Activated naive CD4-positive, alpha-beta T cell treated with anti-CD3 and anti-CD28 coated beads for 36 hours (primary cell): ENCODE measurements at places on chromosomes 3 and 15. TPM values are rescaled to one million over a fixed set of nuclear protein-coding genes. Genes with fewer than 3 reads are reported as not detected.
A peak's percentile ranks its signal among the peaks of the same experiment; 100 is the strongest.

GRCh38 chr3:67617518-67617917, 36.9 kb downstream of the SUCLG2 start:
- H3K4me3 ChIP-seq: no peak overlapping the region
- H3K36me3 ChIP-seq: peaks cover 56% of the 10 kb centered on the region

DNA sequence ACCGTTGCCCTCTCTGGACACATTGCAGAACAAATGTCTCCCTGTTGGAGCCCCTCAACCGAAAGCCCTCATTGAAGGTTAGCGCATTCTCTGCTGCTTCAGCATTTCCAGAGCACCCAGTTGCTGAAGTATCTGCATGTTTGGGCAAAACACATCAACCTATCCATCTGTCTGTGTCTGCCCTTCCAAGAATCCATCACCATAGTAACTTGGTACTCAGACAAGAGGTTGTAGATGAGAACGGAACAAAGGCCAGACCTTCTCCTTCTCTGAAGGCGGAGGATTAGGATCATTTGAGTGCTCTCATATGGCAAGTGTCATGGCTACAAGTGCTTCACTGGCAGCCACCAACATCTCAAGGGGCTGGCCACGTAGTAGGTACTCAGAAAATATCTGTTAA, 23.1 kb upstream of the RHO start:
- no peak overlapping the region for H3K27ac ChIP-seq
- no peak overlapping the region for H3K4me3 ChIP-seq
- no peaks in the 10 kb centered on the region for H3K27me3 ChIP-seq
- peaks cover 4% of the 10 kb centered on the region for H3K36me3 ChIP-seq
- H3K4me1 ChIP-seq: no peaks in the 10 kb centered on the region

GRCh38 chr3:172476347-172476746, 28.1 kb upstream of the GHSR start:
- no peak for DNase-seq
- H3K27ac ChIP-seq: no peak overlapping the region
- peaks cover 14% of the 10 kb centered on the region for H3K4me1 ChIP-seq
- H3K27me3 ChIP-seq: no peaks in the 10 kb centered on the region

- H3K27ac ChIP-seq: peak overlapping the region; percentile 91
- H3K27me3 ChIP-seq: no peaks in the 10 kb centered on the region
- peaks cover 40% of the 10 kb centered on the region for H3K4me1 ChIP-seq
- H3K36me3 ChIP-seq: peaks cover 9% of the 10 kb centered on the region
Measured at GRCh38 chr3:153162513-153163392, 727 bp downstream of the RAP2B start.

The UNC13C gene
- not detected for total RNA-seq

DNA sequence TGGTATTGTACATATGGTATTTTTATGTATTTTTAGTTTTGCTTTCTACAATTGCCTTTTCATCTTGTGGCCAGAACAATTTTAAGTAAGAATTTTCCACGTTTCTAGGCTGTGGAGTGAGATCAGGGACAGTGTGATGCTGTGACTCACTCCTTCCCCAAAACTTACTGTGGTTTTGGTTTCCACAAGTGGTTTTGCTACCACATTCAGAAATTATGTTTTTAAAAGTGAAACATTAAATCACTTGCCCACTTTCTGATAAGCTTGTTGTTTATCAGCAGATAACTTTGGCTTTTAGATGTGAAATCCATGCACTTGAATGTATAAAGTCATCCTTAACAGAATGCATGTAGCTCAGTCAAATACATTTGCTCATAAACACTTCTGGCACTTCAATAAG, 192.2 kb upstream of the THRB start:
- H3K4me3 ChIP-seq: no peak overlapping the region
- H3K27ac ChIP-seq: no peak overlapping the region
- H3K36me3 ChIP-seq: no peaks in the 10 kb centered on the region

The PROS1 gene
- 0.94 TPM for total RNA-seq

GRCh38 chr3:188558343-188559071, 404.6 kb downstream of the LPP start:
- H3K4me3 ChIP-seq: no peak overlapping the region
- peaks cover 16% of the 10 kb centered on the region for H3K4me1 ChIP-seq
- no peaks in the 10 kb centered on the region for H3K36me3 ChIP-seq
- H3K27me3 ChIP-seq: no peaks in the 10 kb centered on the region

DNA sequence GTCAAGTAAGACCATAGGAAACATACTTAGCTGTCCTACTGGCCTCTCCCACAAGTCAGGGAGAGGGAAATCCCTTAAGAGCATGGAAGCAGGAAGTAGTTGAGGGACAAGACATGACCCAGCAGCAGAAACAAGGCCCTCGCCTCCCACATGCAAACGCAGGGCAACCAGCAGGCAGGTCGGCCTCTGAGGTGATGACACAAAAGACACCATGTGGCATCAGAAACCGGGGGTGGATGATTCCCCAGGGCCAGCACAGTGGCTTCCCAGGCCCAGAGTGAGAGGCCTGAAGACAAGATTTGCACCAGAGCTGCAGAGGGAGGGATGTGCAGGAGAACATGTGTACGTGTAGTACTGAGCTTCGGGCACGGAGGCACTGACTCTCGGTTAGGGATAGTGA, 26.3 kb downstream of the PXYLP1 start:
- H3K4me3 ChIP-seq: no peak overlapping the region
- H3K4me1 ChIP-seq: peaks cover 39% of the 10 kb centered on the region
- peaks cover 3% of the 10 kb centered on the region for H3K36me3 ChIP-seq
- DNase-seq: peak; percentile 21

The SNRK gene
- 21.1 TPM for total RNA-seq

- peak overlapping the region; percentile 66 for H3K27ac ChIP-seq
- H3K36me3 ChIP-seq: no peaks in the 10 kb centered on the region
- peaks cover 4% of the 10 kb centered on the region for H3K4me1 ChIP-seq
- H3K27me3 ChIP-seq: peaks cover 3% of the 10 kb centered on the region
Measured at GRCh38 chr15:68256675-68257450, 20.7 kb upstream of the FEM1B start.

The CYP11A1 gene
- not detected for total RNA-seq

- peaks cover 5% of the 10 kb centered on the region for H3K27me3 ChIP-seq
- H3K36me3 ChIP-seq: no peaks in the 10 kb centered on the region
- H3K27ac ChIP-seq: no peak overlapping the region
- DNase-seq: no peak
Measured at GRCh38 chr15:75199357-75199940, 2.2 kb upstream of the C15orf39 start.

The SLC25A26 gene
- total RNA-seq: 25.3 TPM

The GOLGA6L7 gene
- not detected for total RNA-seq

The GOLGA8B gene
- 66.5 TPM for total RNA-seq

- H3K27me3 ChIP-seq: peaks cover 2% of the 10 kb centered on the region
- DNase-seq: no peak
- no peaks in the 10 kb centered on the region for H3K36me3 ChIP-seq
- no peak overlapping the region for H3K4me3 ChIP-seq
Measured at GRCh38 chr3:152620395-152620794, 214.5 kb upstream of the P2RY1 start.

The SNTN gene
- total RNA-seq: not detected

DNA sequence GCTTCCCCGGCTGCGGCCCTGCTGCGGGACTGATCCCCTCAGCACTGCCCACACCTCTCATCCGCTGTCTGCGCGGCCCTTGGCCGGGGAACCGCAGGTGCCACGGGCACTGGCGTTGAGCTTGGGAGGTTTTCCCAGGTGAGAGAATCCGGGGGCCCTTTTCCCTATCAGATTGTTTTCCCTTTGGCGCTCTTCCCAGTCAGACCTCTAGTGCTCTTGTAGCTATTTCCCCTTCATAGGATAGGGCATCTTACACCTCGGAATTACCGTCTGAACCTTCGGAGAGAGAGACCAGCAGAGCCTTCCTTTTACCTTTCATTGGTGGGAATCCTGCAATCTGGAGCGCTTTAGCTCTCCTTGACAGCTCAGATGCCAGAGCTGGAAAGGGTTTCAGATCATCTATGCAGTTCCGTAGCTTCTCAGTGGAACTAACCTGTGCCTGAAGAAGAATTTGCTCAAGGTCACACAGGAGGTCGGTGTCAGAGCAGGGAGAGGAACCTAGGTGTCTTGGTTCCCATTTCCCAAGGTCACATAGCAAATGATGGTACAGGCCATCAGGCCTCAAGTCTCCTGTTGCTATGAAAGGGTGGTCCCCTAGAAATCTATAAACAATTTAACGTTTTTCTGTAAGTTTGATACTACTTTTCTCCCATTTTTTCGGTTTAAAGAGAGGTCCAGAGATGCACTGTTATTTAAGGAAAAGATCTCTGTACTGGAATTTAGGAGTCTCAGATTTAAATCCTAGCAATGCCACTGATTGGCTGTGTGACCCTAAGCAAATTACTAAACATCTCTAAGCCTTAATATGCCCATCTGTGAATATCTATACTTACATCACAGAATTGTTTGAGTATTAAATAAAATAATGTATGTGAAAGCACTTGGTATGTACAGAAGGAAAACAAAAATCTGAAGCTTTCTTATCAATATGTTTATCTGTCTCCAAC, 916 bp downstream of the IDH3A start:
- H3K27me3 ChIP-seq: no peaks in the 10 kb centered on the region
- peaks cover 17% of the 10 kb centered on the region for H3K36me3 ChIP-seq
- no peak for DNase-seq
- peak overlapping the region; percentile 89 for H3K4me3 ChIP-seq
- H3K4me1 ChIP-seq: peaks cover 41% of the 10 kb centered on the region
- peak overlapping the region; percentile 78 for H3K27ac ChIP-seq

- peaks cover 13% of the 10 kb centered on the region for H3K4me1 ChIP-seq
- peaks cover 7% of the 10 kb centered on the region for H3K27me3 ChIP-seq
- H3K36me3 ChIP-seq: no peaks in the 10 kb centered on the region
- H3K4me3 ChIP-seq: peak overlapping the region; percentile 55
- peak; percentile 74 for DNase-seq
Measured at GRCh38 chr3:31704591-31705179, 172.0 kb downstream of the STT3B start.
